HFFc6 (cell line): ENCODE measurements at places on chromosomes 12 and 14. TPM values are rescaled to one million over a fixed set of nuclear protein-coding genes. Genes with fewer than 3 reads are reported as not detected.
A peak's percentile ranks its signal among the peaks of the same experiment; 100 is the strongest.

Gene CLEC1A
- total RNA-seq: 0.26 to 0.63 TPM (median 0.60 TPM) in 3 replicates

Gene IL26
- not detected in 3 replicates for total RNA-seq

Gene TMEM253
- total RNA-seq: not detected in 3 replicates

Gene SCFD1
- 109 to 126 TPM (median 116 TPM) in 3 replicates for total RNA-seq

Gene RNFT2
- 6.3 and 12.0 TPM in 2 replicates for total RNA-seq

Gene TMEM121
- total RNA-seq: 3.0 to 3.7 TPM (median 3.4 TPM) in 3 replicates

DNA sequence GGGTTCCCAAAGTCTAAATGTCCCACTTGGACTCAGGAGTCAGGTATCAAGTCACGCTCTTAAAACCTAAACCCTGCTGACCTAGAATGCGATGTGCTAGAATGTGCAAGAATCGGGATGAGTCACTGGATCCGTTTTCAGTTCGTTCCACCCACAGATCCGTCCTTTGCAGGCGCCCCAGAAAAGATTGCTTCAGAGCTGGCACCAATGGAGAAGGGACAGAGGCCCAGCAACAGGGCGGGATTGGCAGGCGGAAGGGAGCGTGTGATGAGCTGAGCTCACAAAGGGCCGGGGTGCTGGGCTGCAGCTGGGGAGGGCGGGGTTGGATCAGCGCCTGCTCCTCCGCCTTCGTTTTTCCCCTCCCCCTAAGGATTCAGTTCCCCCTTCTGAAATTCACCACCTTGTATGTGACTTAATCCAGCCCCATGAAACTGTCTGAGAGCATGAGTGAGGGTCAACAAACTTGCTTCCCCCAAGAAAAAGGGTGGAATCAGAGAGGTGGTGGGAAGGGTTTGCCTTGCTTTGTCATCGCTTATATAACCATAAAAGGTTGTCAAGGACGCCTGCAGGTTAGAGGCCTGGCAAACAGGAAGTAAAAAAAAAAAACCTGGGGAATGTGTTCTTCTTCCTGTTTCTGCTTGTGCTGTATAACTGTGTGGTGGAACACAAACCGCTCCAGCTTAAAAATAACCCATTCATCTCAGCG is 2.8 kb upstream of the UBC start:
- H3K4me1 ChIP-seq: peaks cover 76% of the 10 kb centered on the region
- peak overlapping the region; percentile 99 for H3K27ac ChIP-seq
- peaks cover 24% of the 10 kb centered on the region for H3K36me3 ChIP-seq
- peak overlapping the region; percentile 98 for H3K4me3 ChIP-seq

- H3K36me3 ChIP-seq: no peaks in the 10 kb centered on the region
- peaks cover 45% of the 10 kb centered on the region for H3K4me1 ChIP-seq
- H3K27me3 ChIP-seq: no peaks in the 10 kb centered on the region; the same call in 1 of the 2 replicates
- H3K27ac ChIP-seq: no peak overlapping the region
- DNase-seq: peak; percentile 15
Measured at GRCh38 chr12:10339053-10339840, 31.6 kb downstream of the KLRD1 start.

DNA sequence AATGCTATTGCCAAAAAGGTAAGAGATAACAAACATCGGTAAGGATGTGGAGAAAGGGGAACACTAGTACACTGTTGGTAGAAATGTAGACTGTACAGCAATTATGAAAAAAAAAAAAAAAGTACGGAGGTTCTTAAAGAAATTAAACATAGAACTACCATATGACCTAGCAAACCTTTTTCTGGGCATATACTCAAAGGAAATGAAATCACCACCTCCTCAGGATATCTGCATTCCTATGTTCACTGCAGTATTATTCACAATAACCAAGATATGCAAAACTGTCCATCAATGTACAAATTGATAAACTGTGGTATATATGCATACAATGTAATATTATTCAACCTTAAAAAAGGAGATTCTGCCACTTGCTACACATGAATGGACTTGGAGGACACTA is 60.7 kb downstream of the INSM2 start:
- 0 out of 2 replicates have a peak, but pooled peaks cover 6% of the 10 kb centered on the region for H3K4me1 ChIP-seq
- DNase-seq: no peak
- no peak overlapping the region for H3K27ac ChIP-seq
- H3K4me3 ChIP-seq: no peak overlapping the region
- H3K27me3 ChIP-seq: no peaks in the 10 kb centered on the region

- H3K27me3 ChIP-seq: peaks cover 14% of the 10 kb centered on the region
- peaks cover 11% of the 10 kb centered on the region for H3K4me1 ChIP-seq
- H3K4me3 ChIP-seq: no peak overlapping the region
- no peak for DNase-seq
Measured at GRCh38 chr14:100067971-100068959, 3.0 kb downstream of the EVL start.

DNA sequence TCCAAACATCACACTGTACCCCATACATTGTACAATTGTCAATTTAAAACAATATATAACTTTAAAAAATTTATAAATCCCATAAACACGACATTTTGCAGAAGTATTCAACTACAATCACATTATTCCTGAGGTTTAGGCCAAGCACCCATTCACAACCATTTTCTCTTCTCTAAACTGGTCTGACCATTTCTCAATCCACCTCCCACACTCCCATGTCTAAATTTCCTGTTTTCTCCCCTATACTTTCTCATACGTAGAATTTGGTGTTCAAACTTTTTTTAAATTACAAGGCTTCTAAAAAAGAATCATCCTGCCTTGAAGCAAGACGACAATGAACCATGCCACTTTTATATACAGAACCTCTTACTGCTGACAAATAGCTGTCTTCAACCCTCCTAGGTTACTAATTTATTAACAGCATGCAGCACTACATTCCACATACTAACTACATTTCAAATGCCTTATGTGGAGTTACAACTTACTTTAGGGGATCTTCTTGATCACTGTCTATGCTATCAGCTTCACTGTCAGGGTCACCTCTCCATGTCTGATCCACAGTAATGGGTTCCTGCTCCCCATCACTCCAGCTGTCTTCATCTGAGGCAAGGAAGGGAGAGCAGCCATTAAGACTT is 3.4 kb downstream of the KANSL2 start:
- H3K36me3 ChIP-seq: peaks cover 36% of the 10 kb centered on the region
- peak overlapping the region; percentile 31 for H3K27ac ChIP-seq
- H3K4me3 ChIP-seq: peak overlapping the region; percentile 99
- no peaks in the 10 kb centered on the region for H3K27me3 ChIP-seq
- H3K4me1 ChIP-seq: peaks cover 44% of the 10 kb centered on the region

DNA sequence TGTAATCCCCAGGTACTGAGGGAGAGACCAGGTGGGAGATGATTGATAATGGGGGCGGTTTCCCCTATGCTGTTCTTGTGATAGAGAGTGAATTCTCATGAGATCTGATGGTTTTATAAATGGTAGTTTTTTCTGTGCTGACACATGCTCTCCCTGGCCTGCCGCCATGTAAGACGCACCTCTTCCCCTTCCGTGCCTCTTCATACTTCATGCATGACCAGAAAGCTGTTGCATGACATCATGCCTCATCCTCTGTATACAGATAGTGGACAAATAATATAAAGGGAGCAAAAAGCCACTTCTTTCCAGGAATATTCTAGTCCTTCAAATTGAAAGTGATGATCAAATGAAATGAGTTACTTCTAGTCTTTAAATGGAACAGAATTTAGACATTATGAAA is 47.3 kb upstream of the LRIG3 start:
- no peaks in the 10 kb centered on the region for H3K27me3 ChIP-seq
- no peaks in the 10 kb centered on the region for H3K36me3 ChIP-seq
- DNase-seq: no peak

- H3K36me3 ChIP-seq: no peaks in the 10 kb centered on the region
- no peaks in the 10 kb centered on the region for H3K4me1 ChIP-seq
- no peak for DNase-seq
- H3K4me3 ChIP-seq: no peak overlapping the region
- no peaks in the 10 kb centered on the region for H3K27me3 ChIP-seq
Measured at GRCh38 chr12:126519833-126520232, 1454.6 kb downstream of the AACS start.

GRCh38 chr12:15892645-15893259 is 10.6 kb downstream of the STRAP start:
- H3K36me3 ChIP-seq: peaks cover 23% of the 10 kb centered on the region
- H3K4me1 ChIP-seq: peaks cover 25% of the 10 kb centered on the region
- no peak for DNase-seq
- H3K27ac ChIP-seq: no peak overlapping the region

DNA sequence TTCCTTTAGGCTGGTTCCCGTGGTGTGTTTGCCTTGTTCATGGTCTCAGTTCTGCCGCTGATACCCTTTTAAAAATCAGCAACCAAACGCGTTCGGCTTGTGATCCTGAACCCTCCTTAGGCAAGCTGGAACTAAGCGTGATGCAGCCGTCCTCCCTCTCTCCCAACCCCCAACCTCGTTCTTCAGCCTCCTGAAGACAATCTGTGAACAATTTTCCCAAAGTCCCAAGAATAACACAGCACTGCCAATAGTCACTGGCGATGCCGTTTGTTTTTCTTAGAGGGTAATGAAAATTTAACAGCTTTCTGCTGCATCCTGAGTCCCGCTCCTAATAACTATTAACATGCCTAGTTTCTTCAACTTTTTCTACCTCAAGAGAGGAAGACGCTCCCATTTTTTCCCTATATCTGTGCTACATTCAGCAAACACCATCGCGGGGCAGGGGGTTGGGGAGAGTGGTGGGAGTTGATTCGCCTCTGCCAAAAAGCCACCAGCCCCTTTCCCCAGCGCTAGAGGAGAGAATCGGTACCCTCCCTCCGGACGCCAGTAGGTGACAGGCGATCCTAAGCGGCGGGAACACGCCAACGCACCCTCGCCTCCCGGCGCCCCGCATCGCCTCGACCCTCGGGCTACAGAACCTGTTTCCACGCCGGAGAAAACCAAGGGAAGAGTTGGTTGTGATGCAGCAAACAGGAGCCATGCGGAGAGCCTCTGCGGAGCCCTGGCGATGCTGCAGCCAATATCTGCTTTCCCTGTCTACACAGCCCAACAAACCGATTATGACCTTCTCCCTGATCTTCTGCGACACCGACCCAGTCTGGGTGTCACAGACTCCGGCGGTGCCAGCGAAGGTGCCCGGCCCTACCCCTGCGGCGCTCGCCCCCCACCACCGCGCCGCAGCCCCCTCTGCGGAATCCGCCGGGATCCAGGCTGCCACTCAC is 752 bp downstream of the PRICKLE1 start:
- no peaks in the 10 kb centered on the region for H3K36me3 ChIP-seq
- peak overlapping the region; percentile 84 for H3K4me3 ChIP-seq
- peaks cover 25% of the 10 kb centered on the region for H3K4me1 ChIP-seq
- peak overlapping the region; percentile 1; the same call in 1 of the 2 replicates for H3K27ac ChIP-seq
- peaks cover 38% of the 10 kb centered on the region for H3K27me3 ChIP-seq
- DNase-seq: no peak

- H3K4me1 ChIP-seq: no peaks in the 10 kb centered on the region
- no peak overlapping the region for H3K27ac ChIP-seq
- H3K27me3 ChIP-seq: peaks cover 1% of the 10 kb centered on the region
- DNase-seq: no peak
Measured at GRCh38 chr14:23620177-23620702, 15.9 kb upstream of the DHRS2 start.

GRCh38 chr14:23861666-23862065 is 91.9 kb upstream of the DHRS4 start:
- peaks cover 8% of the 10 kb centered on the region for H3K27me3 ChIP-seq
- no peaks in the 10 kb centered on the region for H3K4me1 ChIP-seq
- no peak overlapping the region for H3K4me3 ChIP-seq

GRCh38 chr12:65147312-65147905 is 22.0 kb upstream of the LEMD3 start:
- no peaks in the 10 kb centered on the region for H3K36me3 ChIP-seq
- no peak overlapping the region for H3K4me3 ChIP-seq
- H3K4me1 ChIP-seq: peaks cover 11% of the 10 kb centered on the region

GRCh38 chr12:67193704-67194103 is 75.5 kb upstream of the CAND1 start:
- H3K36me3 ChIP-seq: no peaks in the 10 kb centered on the region
- no peak overlapping the region for H3K4me3 ChIP-seq
- H3K4me1 ChIP-seq: no peaks in the 10 kb centered on the region
- H3K27me3 ChIP-seq: no peaks in the 10 kb centered on the region

GRCh38 chr14:67963545-67963944 is 144.0 kb downstream of the RAD51B start:
- H3K4me3 ChIP-seq: 0 out of 2 replicates have a peak overlapping the region, but pooled peaks have one; percentile 16
- no peak overlapping the region for H3K27ac ChIP-seq
- H3K4me1 ChIP-seq: peaks cover 17% of the 10 kb centered on the region

DNA sequence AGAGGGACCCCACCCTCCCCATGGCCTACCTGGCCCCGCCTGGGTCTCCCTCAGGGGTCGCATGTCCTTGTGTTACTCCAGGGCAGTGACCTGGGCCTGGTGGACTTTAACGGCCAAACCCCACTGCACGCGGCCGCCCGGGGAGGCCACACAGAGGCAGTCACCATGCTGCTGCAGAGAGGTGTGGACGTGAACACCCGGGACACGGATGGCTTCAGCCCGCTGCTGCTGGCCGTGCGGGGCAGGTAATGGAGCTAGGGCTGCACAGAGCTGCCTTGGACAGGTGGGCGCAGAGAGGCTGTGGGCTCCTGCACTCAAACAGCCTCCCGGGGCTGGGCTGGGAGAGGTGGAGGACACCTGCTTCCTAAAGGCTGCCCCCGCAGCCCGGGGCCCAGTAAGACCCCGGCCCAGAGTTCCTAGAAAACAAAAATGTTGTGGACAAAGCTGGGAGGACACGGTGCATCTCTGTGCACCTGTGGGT is 21.6 kb downstream of the ASPG start:
- peaks cover 3% of the 10 kb centered on the region for H3K27me3 ChIP-seq
- no peak for DNase-seq
- H3K4me1 ChIP-seq: no peaks in the 10 kb centered on the region
- H3K4me3 ChIP-seq: no peak overlapping the region
- no peaks in the 10 kb centered on the region for H3K36me3 ChIP-seq

- H3K27ac ChIP-seq: no peak overlapping the region
- H3K27me3 ChIP-seq: peaks cover 21% of the 10 kb centered on the region
- H3K4me1 ChIP-seq: peaks cover 14% of the 10 kb centered on the region
- H3K4me3 ChIP-seq: no peak overlapping the region
- H3K36me3 ChIP-seq: no peaks in the 10 kb centered on the region
- DNase-seq: no peak
Measured at GRCh38 chr14:100110816-100111215, 45.6 kb downstream of the EVL start.

GRCh38 chr14:37129047-37129446 is 43.4 kb downstream of the SLC25A21 start:
- H3K27ac ChIP-seq: no peak overlapping the region
- peaks cover 9% of the 10 kb centered on the region for H3K27me3 ChIP-seq
- H3K4me3 ChIP-seq: no peak overlapping the region
- H3K36me3 ChIP-seq: no peaks in the 10 kb centered on the region

GRCh38 chr12:129064209-129064855 is 211.1 kb downstream of the GLT1D1 start:
- H3K27ac ChIP-seq: no peak overlapping the region
- H3K4me3 ChIP-seq: no peak overlapping the region
- peaks cover 12% of the 10 kb centered on the region; the same call in 1 of the 2 replicates for H3K36me3 ChIP-seq
- no peaks in the 10 kb centered on the region for H3K4me1 ChIP-seq
- DNase-seq: no peak

GRCh38 chr12:124721501-124722162 is 142.0 kb downstream of the SCARB1 start:
- H3K27me3 ChIP-seq: peaks cover 8% of the 10 kb centered on the region
- no peak for DNase-seq
- H3K36me3 ChIP-seq: no peaks in the 10 kb centered on the region
- peaks cover 27% of the 10 kb centered on the region for H3K4me1 ChIP-seq
- no peak overlapping the region for H3K27ac ChIP-seq

DNA sequence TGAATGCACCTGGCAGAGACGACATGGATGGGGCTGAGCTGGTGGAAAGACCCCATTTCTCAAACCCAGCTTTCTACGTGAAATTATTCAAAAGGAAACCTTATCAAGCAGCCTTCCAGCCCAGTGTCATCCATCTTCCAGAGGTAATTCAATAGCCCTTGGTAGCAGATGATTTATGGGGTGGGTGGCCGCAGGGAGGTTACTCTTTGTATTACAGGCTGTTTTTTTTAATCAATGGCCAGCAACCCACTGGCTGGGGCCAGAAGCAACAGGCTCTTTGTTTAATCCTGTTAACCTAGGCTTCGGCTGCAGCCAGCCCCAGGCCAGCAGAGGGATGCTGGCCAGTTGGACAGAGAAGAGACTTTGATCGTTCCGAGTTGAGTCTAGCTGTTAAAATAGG is 139.8 kb upstream of the SRRM4 start:
- no peaks in the 10 kb centered on the region for H3K36me3 ChIP-seq
- H3K27ac ChIP-seq: no peak overlapping the region
